ENCODE measurements at places on chromosomes 3 and 15.
A peak's percentile ranks its signal among the peaks of the same experiment; 100 is the strongest.

- DNase-seq: no peak
These were observed 246.0 kb downstream of the ISL2 start for GRCh38 chr15:76582550-76582949.

DNA sequence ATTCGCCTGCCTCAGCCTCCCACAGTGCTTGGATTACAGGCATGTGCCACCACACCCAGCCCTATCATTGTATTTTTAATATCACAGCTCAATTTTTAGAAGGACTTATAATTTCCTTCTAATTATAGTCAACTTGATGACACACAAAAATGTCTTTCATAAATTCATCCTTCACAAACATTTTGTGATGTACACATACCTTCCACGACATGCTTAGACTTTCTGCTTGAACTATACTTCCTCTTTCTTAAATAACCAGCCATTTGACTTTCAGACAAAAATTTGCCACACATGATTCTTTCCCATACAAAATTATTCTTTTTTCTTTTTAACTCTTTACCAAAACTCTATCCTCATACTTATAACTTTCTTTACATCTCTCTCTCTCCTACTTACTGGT lies 48.4 kb upstream of the CCK start:
- DNase-seq: no peak

DNA sequence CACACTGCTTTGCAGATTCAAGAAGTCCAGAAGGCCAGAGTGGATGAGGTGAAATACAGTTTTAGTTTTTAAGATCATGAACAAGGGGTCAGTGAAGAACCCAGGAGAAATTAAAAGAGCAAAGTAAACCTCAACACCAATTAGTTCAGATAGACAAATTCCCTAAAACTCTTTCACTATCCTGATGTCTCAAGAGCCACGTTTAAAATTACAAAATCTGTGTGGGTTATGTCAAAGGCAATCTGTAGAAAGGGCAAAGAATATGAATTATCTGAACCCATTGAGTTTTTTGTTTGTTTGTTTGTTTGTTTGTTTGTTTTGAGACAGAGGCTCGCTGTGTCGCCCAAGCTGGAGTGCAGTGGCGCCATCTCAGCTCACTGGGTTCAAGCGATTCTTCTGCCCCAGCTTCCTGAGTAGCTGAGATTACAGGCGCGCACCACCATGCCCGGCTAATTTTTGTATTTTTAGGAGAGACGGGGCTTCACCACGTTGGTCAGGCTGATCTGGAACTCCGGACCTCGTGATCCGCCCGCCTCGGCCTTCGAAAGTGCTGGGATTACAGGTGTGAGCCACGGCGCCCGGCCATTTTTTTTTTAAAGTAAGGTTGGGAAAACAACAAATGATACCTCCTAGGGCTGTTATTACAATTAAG lies 32.1 kb upstream of the ST3GAL6 start:
- no peak for DNase-seq

DNA sequence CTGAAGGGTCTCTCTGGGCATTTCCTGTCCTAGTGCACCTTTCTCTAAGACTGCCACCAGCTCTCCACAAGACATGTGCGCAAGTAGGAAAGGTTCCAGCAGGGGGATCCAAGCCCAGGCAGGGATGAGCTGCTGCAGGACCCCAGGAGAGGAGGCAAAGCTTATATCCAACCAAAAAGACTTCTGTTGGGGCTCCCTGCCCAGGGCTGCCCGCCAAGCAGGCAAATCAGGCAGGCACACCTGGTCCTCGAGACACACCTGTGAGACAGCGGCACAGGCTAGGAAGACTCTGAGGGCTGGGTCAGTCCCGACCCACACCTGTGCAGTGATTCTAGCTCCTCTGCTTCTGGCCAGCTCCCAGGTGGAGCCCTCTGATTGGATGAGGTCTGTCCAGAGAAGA lies 80.6 kb downstream of the MYLK start:
- no peak for DNase-seq

DNA sequence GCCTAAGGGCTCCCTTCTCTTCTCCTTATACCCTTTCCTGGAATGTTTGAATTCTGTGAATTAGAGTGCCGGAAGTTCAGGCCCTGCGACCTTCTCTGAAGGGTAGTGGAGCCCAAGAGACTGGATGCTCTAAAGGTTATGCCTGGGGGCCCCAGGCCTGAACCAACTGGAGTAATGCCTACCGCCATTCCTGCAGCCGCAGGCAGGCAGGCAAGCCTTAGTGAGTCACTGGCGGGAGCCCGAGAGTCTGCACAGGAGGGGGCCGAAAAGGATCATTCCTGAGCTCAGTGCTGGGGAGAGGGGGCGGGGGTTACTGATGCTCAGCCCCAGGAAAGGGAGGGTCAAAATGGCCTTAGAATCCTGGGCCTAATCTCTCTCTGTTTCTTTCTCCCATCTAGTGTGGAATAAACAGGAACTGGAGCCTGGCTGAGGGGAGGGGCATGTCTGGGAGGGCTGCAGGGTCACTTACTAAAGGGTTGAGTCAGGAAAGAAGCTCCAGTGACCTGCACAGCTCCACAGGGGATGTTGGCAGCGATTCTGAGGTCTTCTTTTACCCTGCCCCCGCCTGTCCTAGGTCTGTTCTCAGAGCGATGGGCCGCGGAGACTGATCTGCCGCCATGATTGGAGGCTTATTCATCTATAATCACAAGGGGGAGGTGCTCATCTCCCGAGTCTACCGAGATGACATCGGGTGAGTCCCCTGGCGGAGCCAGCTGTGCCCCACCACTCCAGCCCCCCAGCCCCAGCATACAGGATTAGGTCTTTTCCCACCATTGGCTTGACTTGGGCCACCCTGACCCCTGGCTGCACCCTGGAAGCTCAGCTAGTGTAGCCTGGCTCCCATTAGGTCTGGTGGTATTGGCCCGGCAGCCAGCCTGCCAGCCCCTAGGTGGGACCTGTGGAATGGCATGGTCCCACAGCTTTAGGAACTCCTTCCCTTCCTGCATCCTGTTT lies 2.0 kb downstream of the AP2M1 start:
- DNase-seq: peak; percentile 7

DNA sequence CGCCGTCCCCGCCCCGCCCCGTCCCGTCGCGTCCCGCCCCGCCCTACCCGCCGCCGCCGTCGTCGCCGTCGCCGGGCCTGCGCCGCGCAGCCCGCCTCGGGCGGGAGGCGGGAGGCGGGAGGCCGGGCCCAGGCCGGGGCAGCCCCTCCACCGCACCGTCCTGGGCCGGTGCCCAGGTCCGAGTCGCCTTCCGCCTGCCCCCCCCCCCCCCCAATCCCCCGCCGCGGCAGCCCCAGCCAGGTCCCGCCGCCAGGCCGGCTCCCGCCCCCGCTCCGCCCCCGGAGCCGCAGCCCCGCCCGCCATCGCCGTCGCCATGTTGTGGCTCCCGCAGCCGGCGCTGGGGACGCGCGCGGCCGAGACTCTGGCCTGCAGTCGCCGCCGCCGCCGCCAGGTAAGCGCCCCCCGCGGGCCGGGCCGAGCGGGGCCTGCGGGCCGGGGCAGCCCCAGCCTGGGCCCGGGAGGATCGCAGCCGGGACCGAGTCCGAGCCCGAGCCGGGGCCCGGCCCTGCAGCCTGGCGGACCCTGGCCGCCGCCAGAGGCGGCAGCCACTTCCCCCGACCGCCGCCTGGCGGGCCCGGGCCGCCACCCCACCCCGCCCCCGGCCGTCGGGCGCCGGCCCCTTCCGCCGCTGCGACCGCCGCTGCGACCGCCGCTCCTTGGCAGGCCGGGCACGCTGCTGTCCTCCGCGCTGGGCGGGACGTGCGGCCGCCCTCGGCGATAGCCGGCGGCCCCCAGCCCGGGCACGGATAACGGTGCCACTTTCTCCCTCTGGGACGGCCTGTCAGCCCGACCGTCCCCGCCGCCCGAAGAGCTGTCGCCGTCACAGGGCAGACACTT lies at the start of gene ZNF592:
Gene ZNF592, plus strand, starts transcription at position 319 of the 837 bp plus-strand sequence. CDS start 34,084 bp downstream, outside the sequence.
- DNase-seq: no peak

GRCh38 chr3:25478211-25478757 lies 50.2 kb downstream of the RARB start:
- DNase-seq: peak; percentile 96

- DNase-seq: no peak
These were observed 12.4 kb downstream of the GLCE start for GRCh38 chr15:69172847-69173246.

DNA sequence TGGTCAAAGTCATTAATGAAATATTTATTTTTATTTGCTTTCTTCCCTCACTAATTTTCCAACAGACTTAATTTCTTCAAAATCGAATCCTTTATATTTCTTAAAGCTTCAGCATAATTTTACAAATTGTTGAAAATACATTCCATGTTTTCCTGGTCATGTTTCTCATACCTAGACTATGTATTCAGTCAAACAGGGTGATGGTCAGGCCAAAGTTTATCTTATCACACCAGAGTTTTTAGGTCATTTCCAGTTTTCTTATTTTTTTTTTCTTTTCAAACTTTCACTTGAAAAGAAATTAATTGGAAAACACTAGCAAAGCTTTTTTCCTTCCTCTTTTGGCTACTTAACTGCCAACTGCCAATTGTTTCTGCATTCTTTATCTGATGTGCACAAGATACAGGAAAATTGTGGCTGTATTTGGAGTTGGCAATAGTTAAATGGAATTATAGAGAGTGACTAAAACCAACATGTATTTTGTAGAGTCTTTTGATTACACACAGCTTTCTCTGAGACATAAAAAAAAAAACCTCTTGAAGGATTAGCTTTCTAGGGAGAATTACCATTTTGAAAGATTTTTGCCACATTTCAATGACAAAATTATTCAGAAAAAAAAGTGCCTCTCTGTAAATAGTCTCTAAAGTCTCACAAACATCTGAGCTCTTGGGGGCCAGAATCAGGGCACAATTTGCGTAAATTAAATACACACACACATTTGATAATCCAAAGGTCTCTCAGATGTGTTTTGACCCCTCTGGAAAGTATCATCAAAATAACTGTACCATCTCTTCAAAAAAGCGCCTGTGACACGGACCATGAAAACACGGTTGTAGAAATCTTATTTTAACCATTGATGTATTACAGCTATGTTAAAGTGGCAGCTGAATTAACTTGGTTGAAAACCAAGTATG lies 603.2 kb upstream of the KCNMB2 start:
- no peak for DNase-seq

- no peak for DNase-seq
These were observed 127.2 kb downstream of the ARNT2 start for GRCh38 chr15:80531388-80531787.

GRCh38 chr3:105827959-105828358 lies 40.9 kb downstream of the CBLB start:
- DNase-seq: no peak

DNA sequence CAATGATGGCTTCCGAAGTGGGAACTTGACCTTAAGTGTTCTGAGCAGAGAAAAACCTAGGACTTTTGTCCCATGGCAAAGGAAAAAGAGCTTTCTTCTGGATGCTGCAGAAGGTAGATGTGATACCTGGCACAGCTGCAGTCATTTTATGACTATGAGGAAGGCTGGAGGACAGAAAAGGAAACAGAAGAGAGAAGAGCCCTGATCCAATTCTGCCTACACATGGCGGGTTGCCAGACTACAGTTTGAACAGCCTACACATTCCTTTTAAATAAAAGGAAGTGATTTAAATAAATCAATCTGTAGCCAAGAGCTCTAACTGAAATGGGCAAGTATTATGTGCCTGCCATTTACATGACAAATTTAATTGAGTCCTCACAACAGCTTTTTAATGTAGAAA lies 43.6 kb upstream of the CHRNB4 start:
- DNase-seq: no peak

GRCh38 chr3:118400886-118401285 lies 633.8 kb downstream of the IGSF11 start:
- DNase-seq: no peak
